ENCODE measurements at places on chromosomes 12 and 14.

DNA sequence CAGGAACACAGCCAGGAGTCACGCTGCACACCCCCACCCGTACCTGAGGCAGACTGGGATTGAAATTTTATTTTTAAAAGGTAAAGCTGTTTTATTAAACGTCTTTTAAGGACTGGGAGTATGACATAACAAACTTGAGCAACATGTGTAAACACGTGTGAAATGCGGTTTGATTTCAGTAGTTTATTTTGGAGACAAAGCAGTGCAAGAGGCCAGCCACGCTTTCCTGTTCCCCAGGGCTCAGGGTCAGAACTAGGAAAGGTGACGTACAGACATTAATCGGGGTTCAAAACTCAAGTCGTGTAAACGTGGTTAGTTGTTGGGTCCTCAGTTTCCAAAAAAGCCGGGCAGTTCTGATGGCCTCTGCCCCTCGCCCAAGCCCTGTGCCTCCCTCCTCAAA lies 16.7 kb downstream of the CHGA start:
- no peak for DNase-seq

GRCh38 chr12:27162229-27162537 lies 79.8 kb upstream of the C12orf71 start:
- no peak for DNase-seq

DNA sequence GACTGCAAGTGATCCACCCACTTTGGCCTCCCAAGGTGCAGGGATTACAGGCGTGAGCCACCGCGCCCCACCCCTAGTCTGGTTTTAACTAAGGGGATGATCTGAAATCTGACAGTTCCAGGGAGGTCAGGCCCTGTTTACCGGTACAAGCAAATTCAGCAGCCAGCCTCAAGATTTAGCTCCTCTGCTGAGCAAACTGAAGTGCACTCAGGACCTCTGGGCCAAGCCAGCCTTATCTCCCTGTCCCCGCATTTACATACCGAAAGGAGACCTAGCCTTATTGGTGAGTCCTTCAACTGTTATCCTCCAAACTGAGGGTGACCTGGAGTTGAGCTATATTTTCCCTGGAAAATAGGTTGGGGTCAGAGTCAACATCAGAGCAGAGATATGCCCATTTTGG lies 835 bp upstream of the ABHD4 start:
- no peak for DNase-seq

GRCh38 chr12:74538491-74539258 lies 1.0 kb downstream of the ATXN7L3B start:
- no peak for DNase-seq

GRCh38 chr12:11568762-11569478 lies 80.6 kb upstream of the ETV6 start:
- DNase-seq = no peak

DNA sequence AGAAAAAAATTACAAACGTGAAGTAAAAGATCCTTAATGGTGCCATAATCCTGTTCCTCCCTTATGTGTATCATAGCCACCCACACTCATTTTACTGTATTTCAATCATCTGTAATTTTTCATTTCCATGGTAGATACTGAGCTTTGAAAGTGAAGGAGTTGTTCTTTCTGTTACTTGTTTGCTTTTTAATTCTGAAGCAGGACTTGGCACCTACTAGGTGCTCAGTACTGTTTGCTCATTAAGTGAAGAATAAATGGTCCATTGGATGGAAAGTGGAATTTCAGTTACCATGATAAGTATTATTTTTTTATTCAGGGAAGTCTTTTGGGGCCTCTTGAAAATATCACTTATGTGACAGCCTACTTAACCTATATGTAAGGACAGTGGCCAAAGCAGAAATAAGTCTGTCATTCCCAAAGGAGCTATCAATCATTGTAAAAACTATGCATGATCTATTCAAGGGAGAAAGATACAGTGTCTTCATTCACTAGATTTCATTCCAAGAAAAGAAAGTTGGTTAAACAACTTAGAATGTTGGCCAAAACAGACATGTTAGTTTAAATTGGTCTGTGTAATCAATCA lies 1244.4 kb upstream of the SEL1L start:
- DNase-seq = no peak

- no peak for DNase-seq
These were observed 57.3 kb downstream of the NTN4 start for GRCh38 chr12:95733141-95733825.

GRCh38 chr12:66062290-66062625 lies 68.3 kb downstream of the LLPH start:
- peak; percentile 23 for DNase-seq

GRCh38 chr12:1870086-1870485 lies 48.4 kb downstream of the CACNA2D4 start:
- DNase-seq = no peak

- no peak for DNase-seq
These were observed 23.7 kb upstream of the SLC2A3 start for GRCh38 chr12:7959701-7960121.

DNA sequence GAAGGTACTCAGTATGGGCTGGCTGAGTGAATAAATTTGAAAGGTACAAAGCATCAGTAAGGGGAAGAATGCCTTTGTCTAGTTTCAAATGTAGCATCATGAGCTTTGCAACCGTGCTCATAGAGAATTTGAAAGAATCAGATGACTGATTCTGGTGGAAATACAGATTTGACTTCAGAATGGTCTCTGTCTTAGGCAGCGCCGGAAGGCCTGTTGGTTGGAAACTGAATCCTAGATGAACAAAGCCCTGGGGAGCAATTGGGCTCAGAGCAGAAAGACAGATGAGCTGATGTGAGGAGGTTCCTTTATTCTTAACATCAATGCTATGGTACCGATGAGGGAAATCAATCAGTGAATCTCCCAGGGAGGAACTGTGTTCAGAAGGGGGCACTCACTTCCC lies 137.3 kb downstream of the SNAPC1 start:
- DNase-seq = no peak

DNA sequence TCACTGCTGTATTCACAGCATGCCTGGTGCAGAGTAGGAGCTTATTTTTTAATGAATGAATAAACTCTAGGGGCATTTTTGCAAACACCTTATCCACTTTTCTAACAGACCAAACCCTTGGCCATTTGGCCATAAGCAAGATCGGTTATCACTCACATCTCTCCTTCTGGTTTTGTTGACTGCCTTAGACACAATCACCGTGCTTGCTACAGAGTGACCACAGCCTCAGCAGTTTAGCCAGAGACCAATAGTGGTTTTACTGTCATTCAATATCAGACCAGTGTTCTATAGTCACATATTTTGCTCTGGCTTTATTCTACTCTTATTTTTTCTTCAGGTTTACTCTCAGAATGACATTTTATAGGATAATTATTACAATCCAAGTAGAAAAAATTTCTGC lies 2.2 kb downstream of the KLRB1 start:
- DNase-seq = no peak

DNA sequence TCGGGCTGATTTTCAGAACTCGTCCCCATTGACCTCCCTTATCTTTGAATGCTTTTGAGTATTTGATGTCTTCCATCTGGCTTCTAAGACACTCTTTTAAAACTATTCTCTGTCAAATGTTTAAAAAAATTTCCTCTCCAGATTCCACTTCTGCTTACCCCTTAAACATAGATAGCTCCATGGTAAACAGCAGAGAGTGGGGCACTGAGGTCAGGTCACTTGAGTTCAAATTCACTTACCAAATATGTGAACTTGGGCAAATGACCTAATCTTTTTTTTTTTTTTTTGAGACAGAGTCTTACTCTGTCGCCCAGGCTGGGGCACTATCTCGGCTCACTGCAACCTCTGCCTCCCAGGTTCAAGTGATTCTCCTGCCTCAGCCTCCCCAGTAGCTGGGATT lies 126.8 kb upstream of the CPSF6 start:
- DNase-seq = no peak

GRCh38 chr12:71208053-71208685 lies 50.4 kb upstream of the TSPAN8 start:
- no peak for DNase-seq

GRCh38 chr14:57657487-57657886 lies 163.8 kb upstream of the CCDC198 start:
- no peak for DNase-seq

Data from amniotic stem cell (primary cell).